ENCODE measurements at places on chromosomes 12 and 14.

DNA sequence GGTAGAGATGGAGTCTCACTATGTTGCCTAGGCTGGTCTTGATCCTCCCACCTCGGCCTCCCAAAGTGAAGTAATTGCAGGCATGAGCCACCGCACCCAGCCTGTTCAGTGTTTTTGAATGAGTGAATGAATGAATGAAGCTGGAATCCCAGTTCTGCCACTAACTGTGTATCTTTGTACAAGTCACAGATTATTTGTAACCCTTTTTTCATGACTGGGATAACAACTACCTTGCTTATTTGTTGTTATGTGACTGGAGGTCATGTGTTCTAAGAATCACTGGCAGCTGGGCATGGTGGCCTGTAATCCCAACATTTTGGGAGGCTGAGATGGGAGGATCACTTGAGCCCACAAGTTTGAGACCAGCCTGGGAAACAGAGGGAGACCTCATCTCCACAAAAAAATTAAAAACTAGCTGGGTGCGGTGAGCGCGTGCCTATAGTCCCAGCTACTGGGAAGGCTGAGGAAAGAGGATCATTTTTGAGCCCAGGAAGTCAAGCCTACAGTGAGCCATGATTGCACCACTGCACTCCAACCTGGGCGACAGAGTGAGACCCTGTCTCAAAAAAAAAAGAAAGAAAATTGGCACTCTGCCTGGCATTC is 13.3 kb upstream of the NUMB start:
- DNase-seq = no peak
- peaks cover 13% of the 10 kb centered on the region for H3K4me1 ChIP-seq
- H3K27ac ChIP-seq = no peak overlapping the region
- H3K4me3 ChIP-seq = no peak overlapping the region
- H3K27me3 ChIP-seq = no peaks in the 10 kb centered on the region
- H3K36me3 ChIP-seq = no peaks in the 10 kb centered on the region

- no peak for DNase-seq
- no peaks in the 10 kb centered on the region for H3K4me1 ChIP-seq
- no peak overlapping the region for H3K4me3 ChIP-seq
- H3K36me3 ChIP-seq = no peaks in the 10 kb centered on the region
- H3K27ac ChIP-seq = no peak overlapping the region
- no peaks in the 10 kb centered on the region for H3K27me3 ChIP-seq
Measured at GRCh38 chr12:63404611-63405010, 253.6 kb upstream of the AVPR1A start.

DNA sequence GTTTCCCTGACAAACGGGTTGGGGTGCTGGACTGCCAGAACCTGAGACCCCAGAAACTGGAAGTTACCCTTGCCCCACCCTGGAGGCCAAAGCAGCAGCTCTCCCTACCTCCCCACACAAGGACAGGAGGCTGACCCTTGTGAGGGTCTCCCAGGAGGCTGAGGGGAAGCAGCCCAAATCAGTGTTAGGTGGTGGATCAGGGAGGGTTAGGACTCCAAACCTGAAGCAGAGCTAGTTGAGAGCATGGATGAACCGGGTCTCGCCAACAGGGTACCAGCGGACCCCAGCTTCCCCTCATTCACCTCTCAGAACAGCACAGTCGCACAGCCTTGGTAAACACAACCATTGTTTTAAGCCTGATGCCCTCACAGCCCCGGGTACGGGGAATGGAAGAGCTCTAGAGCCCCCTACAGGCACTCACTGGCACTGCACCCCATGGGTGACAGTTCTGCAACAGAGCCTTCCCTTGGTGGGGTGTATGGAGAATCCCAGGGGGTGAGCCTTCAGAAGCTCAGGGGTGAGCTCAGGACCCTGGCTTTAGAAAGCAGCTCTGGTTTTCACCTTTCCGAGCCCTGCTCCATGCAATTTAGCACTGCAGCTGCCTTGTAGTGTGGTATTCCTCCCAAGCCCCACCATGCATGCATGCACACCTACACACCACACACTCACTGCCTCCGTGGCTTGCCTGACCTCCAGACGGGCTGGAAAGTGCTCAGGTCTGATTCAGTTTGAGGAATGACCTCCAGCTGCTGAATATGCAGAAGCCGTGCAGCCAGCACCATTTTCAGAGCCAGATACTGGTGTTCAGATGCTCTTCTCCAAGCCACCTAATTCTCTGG is 11.2 kb downstream of the ESRRB start:
- H3K4me1 ChIP-seq = peaks cover 4% of the 10 kb centered on the region
- H3K27me3 ChIP-seq = peaks cover 75% of the 10 kb centered on the region
- H3K27ac ChIP-seq = no peak overlapping the region
- H3K4me3 ChIP-seq = no peak overlapping the region
- H3K36me3 ChIP-seq = peaks cover 2% of the 10 kb centered on the region

- DNase-seq = no peak
- H3K27me3 ChIP-seq = peaks cover 38% of the 10 kb centered on the region
- no peaks in the 10 kb centered on the region for H3K4me1 ChIP-seq
- H3K4me3 ChIP-seq = no peak overlapping the region
- H3K27ac ChIP-seq = no peak overlapping the region
- H3K36me3 ChIP-seq = peaks cover under 1% of the 10 kb centered on the region
Measured at GRCh38 chr14:54383835-54384234, 13.0 kb upstream of the CDKN3 start.

- no peak overlapping the region for H3K27ac ChIP-seq
- peaks cover 5% of the 10 kb centered on the region for H3K27me3 ChIP-seq
- no peaks in the 10 kb centered on the region for H3K4me1 ChIP-seq
- H3K36me3 ChIP-seq = peaks cover 6% of the 10 kb centered on the region
Measured at GRCh38 chr12:21583587-21583986, 21.1 kb downstream of the GYS2 start.

DNA sequence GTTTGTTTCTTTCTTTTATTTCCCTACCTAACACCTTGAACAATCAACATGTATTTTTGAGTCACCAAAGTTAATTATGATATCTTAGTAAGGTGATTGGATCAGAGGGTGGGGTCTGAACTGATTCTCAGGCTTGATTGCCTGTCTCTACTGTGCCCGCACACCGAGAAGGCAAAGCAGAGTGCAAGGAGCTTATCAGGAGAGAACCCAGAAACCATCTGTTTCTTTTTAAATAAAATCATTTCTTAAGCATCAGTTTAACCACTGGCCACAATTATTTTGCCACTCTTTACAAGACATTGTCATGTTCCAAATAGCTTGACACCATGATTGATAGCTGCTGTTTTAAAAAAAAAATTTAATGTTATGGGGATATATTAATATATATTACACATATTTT is 3.1 kb downstream of the GARIN2 start:
- DNase-seq = no peak
- peaks cover 10% of the 10 kb centered on the region for H3K4me1 ChIP-seq
- no peak overlapping the region for H3K4me3 ChIP-seq
- no peaks in the 10 kb centered on the region for H3K36me3 ChIP-seq
- H3K27ac ChIP-seq = no peak overlapping the region

GRCh38 chr12:105030820-105031807 is 45.0 kb downstream of the NOPCHAP1 start:
- no peaks in the 10 kb centered on the region for H3K36me3 ChIP-seq
- H3K27me3 ChIP-seq = no peaks in the 10 kb centered on the region
- no peak for DNase-seq
- H3K27ac ChIP-seq = peak overlapping the region; percentile 37
- peaks cover 6% of the 10 kb centered on the region for H3K4me1 ChIP-seq

DNA sequence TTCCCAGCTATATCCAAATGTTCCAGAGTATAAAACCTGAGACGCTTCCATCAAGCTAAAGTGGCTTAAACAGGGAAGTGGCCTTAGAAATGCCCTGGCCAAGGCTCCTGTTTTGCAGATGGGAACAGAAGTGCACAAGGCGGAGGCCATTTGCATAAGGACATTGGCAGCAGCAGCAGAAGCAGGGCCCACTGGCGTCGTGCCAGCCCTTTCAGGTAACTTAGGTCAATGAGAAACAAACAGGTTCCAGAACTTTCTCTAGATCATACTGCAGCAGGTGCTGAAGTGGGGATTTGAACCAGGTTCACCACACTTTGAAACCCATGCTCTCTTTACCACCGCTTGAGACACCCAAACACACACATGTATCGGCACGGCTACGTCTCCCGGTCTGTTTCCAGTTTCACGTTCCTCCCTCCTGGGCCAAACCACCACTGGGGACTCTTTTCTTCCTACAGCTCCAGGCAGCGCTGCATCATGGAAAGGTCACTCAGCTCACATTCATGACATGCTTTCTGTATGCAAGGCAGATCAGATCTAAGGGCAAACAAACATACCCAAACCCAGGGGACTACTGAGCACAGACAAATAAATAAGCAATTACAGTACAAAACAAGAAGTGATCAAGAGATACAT is 46.0 kb upstream of the PLEKHG6 start:
- no peak overlapping the region for H3K27ac ChIP-seq
- H3K36me3 ChIP-seq = peaks cover 7% of the 10 kb centered on the region
- H3K4me1 ChIP-seq = peaks cover 9% of the 10 kb centered on the region
- DNase-seq = no peak
- H3K27me3 ChIP-seq = peaks cover 22% of the 10 kb centered on the region

GRCh38 chr12:124379938-124380754 is 85.3 kb downstream of the RFLNA start:
- peaks cover 14% of the 10 kb centered on the region for H3K4me1 ChIP-seq
- no peak for DNase-seq
- no peak overlapping the region for H3K27ac ChIP-seq
- peaks cover 6% of the 10 kb centered on the region for H3K36me3 ChIP-seq
- H3K4me3 ChIP-seq = no peak overlapping the region
- H3K27me3 ChIP-seq = no peaks in the 10 kb centered on the region

DNA sequence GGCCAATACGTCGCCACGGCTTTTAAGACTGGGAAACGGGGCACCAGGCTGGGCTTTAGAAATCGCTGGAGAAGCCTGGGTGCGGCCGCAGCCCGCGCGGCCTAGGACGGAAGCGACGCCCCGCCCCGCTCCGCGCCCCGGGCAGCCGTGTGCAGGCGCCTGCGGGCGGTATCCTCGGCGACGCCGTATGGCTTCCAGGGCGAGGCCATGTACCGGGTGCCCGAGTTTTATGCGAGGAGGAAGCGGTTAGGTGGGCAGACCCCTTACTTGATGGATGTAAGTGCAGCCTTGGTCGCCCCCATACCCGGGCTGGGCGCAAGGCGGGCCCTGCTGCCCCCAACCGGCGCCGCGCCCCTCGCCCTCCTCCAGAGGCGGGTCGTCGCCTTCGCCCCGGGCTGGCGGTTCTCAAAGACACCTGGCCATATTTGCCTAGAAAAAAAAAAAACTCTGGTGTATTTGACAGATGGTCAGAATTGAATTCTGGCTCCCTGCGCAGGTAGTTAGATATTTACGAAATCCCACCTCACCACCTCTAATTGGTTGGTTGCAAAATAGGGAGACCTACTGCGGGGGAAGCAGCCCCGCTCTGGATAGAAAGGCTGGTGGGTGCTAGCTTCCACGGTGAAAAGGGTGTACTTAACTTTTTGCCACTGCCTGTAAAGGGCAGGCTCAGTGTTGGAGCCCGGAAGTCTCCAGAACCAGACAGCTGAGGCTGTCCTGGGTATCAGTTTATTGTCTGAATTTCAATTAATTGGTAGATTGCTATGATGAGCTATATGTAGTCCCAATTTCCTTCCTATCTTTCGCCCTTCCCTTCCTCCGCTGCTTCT is at the start of gene PPP1R36:
Gene PPP1R36, plus strand, starts transcription at position 171 of the 830 bp plus-strand sequence. Its CDS starts 37 bp downstream, at position 208.
- peaks cover 17% of the 10 kb centered on the region for H3K4me1 ChIP-seq
- H3K27me3 ChIP-seq = peaks cover 6% of the 10 kb centered on the region
- no peak within 1 kb of the TSS for H3K27ac ChIP-seq
- peak within 1 kb of the TSS; percentile 85 for H3K4me3 ChIP-seq
- peaks cover 2% of the 10 kb centered on the region for H3K36me3 ChIP-seq

DNA sequence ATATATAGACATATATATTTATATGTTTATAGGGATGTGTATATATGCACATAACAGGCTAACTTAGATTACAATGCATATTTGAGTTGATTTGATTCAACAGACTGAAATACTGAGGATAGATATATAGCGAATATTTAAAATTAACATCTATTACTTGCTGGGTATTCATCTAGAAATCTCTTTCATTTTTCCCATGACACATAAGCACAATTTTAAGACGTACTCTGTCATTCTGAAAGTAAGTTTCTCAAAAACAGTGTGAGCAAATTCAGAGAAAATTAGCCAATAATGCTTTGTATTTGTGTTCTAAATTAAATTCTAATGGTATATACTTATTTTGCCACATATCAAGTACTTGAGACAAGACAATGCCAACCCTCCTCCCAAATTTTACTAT is 907.5 kb upstream of the MDGA2 start:
- DNase-seq = no peak
- H3K27me3 ChIP-seq = no peaks in the 10 kb centered on the region
- H3K4me1 ChIP-seq = no peaks in the 10 kb centered on the region
- no peak overlapping the region for H3K4me3 ChIP-seq

GRCh38 chr12:104827587-104827986 is 130.5 kb downstream of the SLC41A2 start:
- no peak overlapping the region for H3K27ac ChIP-seq
- no peak for DNase-seq
- no peaks in the 10 kb centered on the region for H3K36me3 ChIP-seq
- H3K27me3 ChIP-seq = no peaks in the 10 kb centered on the region

DNA sequence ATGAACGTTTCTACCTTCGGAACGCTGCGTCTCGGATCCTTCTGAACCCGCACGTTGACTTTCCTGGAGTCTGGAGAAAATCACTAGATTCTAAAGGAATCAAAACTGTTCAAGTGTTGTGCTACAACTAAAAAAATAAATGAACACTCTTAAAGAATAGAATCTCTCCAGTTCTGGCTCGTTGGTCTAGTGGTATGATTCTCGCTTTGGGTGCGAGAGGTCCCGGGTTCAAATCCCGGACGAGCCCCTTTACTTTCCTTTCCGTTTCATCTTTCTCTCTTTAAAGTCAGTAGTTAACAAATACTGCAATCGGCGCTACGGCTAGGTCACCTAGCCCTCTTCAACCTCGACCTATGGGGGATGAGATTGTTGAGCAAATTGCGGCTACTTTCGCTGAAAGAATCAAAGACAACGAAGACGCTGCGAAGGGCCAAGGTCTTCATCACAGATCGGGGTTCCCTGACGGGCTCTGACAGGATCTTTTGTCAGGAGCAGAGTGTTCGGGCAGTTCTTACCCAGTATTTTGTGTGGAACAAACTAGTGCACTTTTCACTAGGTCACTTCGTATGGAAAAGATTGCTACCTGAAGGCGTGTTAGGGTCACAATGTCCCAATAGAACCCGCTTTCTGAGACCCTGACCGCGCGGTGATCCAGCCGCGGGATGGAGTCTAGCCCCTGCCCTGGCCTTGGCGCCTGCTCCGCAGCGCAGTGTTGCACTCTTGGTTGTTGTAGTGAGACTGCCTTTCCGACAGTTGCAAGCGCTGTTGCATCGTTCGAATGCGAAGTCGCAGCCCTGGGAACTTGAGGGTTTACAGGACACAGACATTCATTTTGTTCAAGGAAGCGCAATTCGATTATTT is 8.4 kb downstream of the OR6S1 start:
- peak overlapping the region; percentile 86 for H3K4me3 ChIP-seq
- H3K4me1 ChIP-seq = peaks cover 26% of the 10 kb centered on the region
- DNase-seq = no peak
- peak overlapping the region; percentile 92 for H3K27ac ChIP-seq
- peaks cover 55% of the 10 kb centered on the region for H3K27me3 ChIP-seq

DNA sequence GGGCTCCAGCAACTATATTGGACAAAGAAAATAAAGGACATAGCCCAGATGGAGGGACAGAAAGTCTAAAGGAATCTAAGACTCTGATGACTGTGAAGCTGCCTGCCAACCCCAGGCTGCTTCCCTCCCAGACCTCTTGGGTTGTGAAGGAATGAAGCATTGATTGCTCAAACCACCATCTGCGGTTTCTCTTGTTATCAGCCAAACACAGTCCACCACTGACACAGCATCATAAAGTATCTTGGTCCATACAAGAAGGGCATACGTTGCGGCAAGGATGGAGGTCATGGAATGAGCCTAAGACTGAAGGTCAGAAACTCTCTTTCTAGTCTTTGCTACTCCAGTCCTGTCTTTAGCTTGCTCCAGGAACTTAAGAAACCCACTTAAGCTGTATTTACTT is 58.5 kb upstream of the PLXNC1 start:
- H3K4me1 ChIP-seq = no peaks in the 10 kb centered on the region
- peaks cover 2% of the 10 kb centered on the region for H3K36me3 ChIP-seq
- peaks cover 6% of the 10 kb centered on the region for H3K27me3 ChIP-seq
- no peak for DNase-seq
- no peak overlapping the region for H3K4me3 ChIP-seq

Measured in T-helper 17 cell (primary cell).